H4 (cell line): ENCODE measurements at places on chromosomes 4 and X. TPM values are rescaled to one million over a fixed set of nuclear protein-coding genes. Genes with fewer than 3 reads are reported as not detected.
A peak's percentile ranks its signal among the peaks of the same experiment; 100 is the strongest.

DNA sequence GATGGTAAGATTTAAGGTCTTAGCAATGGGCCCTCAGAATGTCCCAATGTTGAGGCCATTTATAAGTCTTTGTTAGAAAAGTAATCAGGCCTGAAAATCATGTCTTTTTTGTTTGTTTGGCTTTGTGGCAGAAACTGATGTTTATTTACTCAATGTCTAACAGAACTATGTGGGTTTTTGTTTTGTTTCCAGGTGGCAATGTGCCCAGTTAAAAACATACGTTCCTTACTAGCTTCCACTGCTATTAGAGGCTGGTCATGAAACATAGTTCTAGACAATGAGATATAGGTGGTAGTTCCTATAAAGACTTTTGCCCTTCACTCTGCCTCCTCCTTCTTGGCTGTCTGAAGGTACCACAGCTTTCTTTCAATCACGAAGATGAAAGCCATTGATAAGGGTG, 108.8 kb downstream of the C4orf51 start:
- peak; percentile 22 for DNase-seq

UNC5C gene
- total RNA-seq = 9.1 and 11.3 TPM in 2 replicates

GRCh38 chr4:171340258-171340657, 472.9 kb upstream of the GALNTL6 start:
- no peak for DNase-seq

TMEM156 gene
- total RNA-seq = 1.3 and 2.7 TPM in 2 replicates

DNA sequence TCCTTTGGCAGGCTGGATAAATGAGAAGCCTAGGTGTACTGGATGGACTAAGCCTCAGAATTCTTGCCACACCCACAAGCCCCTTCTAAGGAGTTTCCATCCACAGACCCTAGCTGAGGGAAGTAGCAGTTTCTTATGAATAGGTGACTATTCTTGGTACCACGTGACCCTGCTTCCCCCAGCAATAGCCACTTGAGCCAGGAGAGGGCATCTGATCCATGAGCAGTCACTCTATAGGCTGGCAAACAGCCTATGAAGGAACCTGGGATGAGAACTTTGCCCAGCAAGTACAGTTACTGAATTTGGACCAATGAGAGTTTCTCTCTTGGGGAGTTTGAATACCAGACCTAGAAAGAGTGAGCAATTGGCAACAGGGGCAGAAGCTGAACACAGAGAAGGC, 84.0 kb downstream of the RTL9 start:
- DNase-seq = peak; percentile 76

DNA sequence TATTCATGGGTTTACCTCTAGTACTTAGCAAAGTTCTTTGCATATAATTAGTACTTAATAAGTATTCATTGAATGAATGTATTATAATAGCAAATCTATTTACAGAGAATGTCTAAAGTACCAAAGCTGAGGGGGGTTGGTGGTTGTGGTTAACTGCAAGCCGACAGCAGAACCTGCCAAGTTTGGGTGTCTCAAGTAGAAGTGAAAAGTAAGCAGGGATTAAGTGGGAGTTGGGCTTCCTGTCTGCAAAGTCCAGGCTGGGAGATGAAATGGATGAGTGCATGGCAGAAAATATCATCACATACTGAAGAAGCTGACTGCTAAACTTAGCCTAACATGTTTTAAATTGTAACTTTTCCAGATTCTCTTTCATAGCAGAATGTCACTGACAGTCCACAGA, 169.6 kb downstream of the CAMK2D start:
- peak; percentile 18 for DNase-seq

- DNase-seq = peak; percentile 65
Measured at GRCh38 chr4:180617196-180617595, 1626.0 kb upstream of the TENM3 start.

DNA sequence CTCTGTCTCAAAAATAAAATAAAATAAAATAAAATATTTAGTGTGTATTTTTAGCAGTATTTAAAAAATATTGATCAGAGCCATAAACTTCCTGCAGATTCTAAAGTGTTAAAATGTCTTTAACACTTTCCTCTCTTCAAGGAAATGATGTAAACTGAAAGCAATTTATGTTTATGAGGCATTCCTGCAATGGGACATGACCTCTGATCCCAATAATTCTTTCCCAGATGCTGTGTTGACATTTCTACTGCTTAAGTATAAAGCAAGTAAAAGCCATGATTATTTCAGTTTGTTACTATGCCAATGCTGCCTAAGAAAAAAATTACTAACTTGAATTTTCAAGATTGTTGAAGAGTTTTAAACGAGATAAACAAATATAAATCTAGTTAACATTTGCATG, 29.0 kb downstream of the COQ2 start:
- peak; percentile 75 for DNase-seq

DNA sequence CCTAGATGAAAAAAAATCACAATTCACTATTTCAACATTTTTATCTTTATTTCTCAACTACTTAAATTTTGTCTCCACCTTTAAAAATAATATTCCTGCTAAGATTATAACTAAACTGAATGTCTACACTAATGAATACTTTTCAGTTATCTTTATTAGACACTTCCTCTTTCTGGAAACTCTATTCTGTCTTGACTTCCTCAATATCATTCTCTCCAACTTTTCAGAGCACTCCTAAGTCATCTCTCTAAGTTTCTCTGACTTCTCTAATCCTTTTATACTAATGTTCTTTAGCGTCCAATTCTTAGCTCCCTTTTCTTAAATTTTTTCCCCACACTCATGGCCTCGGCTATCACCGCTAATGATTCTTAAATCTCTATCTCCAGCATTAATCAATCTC, 374.2 kb downstream of the FBXO8 start:
- DNase-seq = no peak

DNA sequence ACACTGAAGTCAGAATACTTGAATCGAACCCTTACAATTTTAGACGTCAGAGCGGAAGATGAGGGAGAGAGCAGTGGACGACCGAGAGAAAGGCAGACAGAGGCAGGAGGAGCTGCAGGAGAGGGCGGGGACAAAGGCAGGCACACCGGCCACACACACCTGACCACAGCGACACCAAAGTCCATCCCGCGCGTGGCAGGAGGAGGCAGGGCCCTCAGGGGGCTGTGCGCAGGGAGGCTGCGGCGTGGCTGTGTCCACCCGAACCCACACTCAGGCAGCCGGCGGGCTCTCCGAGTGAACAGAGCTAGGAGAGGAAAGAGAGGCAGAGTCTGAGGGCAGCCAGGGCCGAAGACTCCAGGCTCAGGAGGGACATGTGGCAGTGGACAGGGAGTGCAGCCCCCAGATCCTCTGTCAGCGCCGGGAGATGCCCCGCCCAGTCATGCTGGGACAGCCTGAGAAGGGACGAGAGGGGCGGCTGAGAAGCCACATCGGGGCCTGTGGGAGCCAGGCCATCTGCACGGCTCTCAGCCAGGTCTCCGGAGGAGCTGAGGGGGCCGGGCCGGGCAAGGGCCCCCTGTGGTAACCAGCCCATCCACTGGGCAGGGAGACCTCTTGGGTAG, 20.1 kb downstream of the GAK start:
- DNase-seq = no peak

DNA sequence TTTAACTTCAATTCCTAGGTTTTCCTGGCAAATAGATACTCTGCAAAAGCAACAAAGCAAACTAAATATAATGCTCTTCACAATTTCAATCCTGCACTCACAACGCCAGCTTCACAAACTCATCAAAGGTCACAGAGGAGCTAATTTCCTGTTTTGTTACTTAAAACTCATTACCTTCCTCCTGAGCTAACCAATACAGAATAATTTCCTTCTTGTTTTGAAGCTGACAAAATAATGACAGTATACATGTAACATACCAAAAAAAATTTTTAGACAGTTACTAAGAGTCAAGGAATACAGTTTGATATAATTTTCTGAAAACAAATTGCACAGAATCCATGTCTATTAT, 17.9 kb downstream of the CNOT6L start:
- DNase-seq = no peak

- no peak for DNase-seq
Measured at GRCh38 chr4:37719021-37719420, 32.8 kb upstream of the RELL1 start.

CAPN6 gene
- total RNA-seq = 1.0 and 1.8 TPM in 2 replicates

GRCh38 chr4:70041652-70042286, 8.5 kb upstream of the HTN1 start:
- DNase-seq = no peak

DNA sequence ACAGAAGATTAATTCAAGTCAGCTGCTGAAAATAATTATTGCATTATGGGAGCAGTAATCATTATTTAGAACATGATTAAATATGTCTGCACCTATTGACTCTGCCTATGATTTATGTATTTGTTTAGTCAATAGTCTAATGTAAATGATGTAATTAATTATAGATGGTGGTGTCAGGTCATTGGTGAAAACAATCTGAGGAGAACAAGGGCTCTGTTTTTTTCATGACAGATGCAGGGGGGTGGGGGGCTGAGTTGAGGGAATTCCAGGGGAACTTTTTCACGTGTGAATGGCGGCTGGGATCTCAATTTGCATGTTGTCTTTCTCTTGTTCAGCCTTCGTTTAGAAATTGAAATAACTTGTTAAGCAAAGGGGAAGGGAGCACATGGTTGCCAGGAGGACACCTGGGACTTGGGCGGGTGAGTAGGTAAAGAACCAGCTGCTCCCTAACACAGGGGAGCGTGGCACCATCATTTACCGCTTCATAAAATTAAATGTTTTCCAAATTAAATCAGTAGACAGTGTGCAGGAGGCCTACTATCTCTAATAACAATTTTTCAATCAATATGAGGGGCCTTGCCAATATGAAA, 65.4 kb downstream of the NKX6-1 start:
- no peak for DNase-seq

GRCh38 chr4:142077048-142077447, 440.7 kb downstream of the IL15 start:
- DNase-seq = no peak

GRCh38 chr4:1207603-1208265, 35.4 kb upstream of the SPON2 start:
- no peak for DNase-seq

TCEAL5 gene
- not detected in 2 replicates for total RNA-seq

DNA sequence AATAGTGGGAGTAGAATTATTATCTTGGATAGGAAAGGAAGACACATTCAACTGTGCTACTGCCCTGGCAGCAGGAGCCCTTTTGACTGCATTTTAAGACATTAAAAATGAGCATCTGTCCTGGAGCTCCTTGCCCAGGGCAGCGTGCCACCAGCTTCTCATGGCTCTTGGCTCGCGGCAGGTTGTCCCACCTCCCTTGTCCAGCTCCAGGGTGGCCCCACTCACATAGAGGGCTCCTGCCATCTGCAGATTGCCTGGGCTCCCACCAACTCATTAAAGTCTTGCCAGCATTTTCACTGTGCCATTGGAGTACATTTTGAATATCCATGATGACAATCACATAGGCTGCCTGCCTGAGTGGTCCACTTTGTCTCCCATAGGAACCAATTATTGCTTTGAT, 27.0 kb downstream of the CLCN4 start:
- DNase-seq = no peak

CFAP47 gene
- total RNA-seq = 0.84 and 1.6 TPM in 2 replicates

- DNase-seq = no peak
Measured at GRCh38 chrX:23819385-23820234, 36.6 kb downstream of the SAT1 start.

DNA sequence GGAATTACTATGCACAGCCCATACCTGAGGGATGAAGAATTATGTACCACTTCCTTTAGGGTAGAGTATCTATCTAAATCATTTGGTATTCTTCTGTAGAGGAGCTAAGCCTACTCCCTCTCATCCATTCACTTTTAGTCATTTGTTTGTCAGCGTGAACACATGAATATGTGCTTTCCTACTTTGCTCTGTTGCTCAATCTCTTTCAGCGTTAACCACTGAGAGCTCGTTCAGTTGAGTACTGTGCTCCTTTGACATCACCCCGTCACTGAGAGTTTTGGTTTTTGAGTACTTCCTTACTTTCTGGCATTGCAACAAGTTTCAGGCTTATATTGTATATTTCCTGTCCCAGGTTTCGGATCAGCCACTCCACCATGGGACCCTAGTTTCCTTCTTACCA, 700.6 kb downstream of the NLGN4X start:
- no peak for DNase-seq

- DNase-seq = no peak
Measured at GRCh38 chr4:8005814-8006215, 66.2 kb upstream of the AFAP1 start.

- no peak for DNase-seq
Measured at GRCh38 chr4:13721894-13722293, 94.4 kb upstream of the BOD1L1 start.

DNA sequence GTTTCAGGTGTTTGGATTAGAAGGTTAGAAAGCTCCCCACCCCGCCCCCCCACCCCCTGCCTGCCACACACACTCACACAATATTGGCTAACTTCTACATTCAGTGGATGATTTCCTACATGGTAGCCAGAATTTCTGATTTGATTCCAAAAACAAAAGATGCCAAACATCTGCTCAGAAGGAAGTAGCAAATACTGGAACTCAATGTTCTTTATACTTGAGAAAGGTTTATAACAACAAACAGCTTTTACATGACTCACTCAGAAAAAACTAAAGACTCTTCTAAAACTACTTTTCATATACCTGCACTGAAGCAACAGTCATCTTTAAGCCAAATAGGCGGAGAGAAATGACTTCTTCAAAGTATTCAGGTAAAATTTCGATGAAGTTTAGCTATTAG, 750.5 kb upstream of the POU3F4 start:
- DNase-seq = no peak

- DNase-seq = no peak
Measured at GRCh38 chrX:6131287-6131686, 97.4 kb downstream of the NLGN4X start.

- DNase-seq = no peak
Measured at GRCh38 chr4:31946456-31946855, 1226.3 kb downstream of the PCDH7 start.

GRCh38 chrX:108122748-108123147, 31.2 kb downstream of the ATG4A start:
- DNase-seq = no peak

SMIM43 gene
- total RNA-seq = not detected in 2 replicates

GRCh38 chr4:182245541-182246215, 2.5 kb downstream of the TENM3 start:
- peak; percentile 37 for DNase-seq

DNA sequence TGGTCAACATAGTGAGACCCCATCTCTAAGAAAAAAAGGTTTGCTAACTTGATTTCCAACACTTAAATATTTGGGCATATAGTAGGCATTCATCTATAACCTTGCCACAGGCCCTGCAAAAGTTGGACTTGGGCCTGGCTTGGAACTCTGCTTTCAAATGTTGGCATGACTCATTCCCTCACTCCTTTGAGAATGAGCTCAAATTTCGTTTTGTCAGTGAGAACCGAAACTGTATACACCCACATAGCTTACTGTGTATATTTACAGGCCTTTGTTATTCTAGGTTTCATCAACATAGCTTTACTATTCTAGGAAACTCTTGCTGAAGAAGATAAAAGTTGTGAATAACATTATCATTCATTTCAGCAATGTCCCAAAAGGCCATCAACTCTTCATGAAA, 88.7 kb upstream of the ELOVL6 start:
- DNase-seq = peak; percentile 94

GRCh38 chrX:77595848-77596247, 148.7 kb downstream of the FGF16 start:
- DNase-seq = no peak

UTP3 gene
- 19.7 and 23.6 TPM in 2 replicates for total RNA-seq
